ENCODE measurements at places on chromosomes 1 and 21.

GRCh38 chr1:157496121-157496526 lies 56.2 kb downstream of the FCRL5 start:
- DNase-seq, result peak; percentile 53

GRCh38 chr1:205589046-205589445 lies 42.8 kb downstream of the ELK4 start:
- DNase-seq, result no peak

DNA sequence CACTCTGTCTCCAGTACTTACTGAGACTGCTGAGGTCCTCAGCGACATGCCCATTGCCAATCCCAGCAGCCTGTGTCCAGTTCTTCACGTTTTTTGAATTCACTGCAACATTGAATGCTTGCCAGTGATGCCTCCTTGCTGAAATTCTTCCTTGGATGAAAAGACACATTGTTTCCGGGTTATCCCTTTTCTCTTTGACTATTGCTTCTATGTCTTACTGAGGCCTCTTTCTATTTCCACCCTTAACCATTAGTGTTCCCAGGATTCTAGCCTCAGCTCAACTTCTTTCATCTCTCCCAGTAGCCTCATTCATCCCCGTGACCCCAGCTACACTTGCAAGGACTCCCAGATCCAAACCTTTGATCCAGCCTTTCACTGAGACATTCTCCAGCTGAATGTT lies 46.5 kb upstream of the KIF26B start:
- no peak for DNase-seq

DNA sequence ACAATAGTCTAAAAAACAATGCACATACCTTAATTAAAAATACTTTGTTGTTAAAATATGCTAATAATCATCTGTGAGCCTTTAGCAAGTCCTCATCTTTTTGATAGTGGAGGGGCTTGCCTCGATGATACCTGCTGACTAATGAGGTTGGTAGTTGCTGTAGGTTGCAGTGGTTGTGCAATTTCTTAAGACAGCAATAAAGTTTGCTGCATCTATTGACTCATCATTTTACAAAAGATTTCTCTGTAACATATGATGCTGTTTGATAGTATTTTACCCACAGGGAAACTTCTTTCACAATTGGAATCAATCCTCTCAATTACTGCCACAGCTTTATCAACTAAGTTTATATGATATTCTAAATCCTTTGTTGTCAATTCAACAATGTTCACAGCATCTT lies 7.6 kb downstream of the C1orf87 start:
- no peak for DNase-seq

GRCh38 chr1:95659588-95659987 lies 425.6 kb downstream of the RWDD3 start:
- DNase-seq, result no peak

DNA sequence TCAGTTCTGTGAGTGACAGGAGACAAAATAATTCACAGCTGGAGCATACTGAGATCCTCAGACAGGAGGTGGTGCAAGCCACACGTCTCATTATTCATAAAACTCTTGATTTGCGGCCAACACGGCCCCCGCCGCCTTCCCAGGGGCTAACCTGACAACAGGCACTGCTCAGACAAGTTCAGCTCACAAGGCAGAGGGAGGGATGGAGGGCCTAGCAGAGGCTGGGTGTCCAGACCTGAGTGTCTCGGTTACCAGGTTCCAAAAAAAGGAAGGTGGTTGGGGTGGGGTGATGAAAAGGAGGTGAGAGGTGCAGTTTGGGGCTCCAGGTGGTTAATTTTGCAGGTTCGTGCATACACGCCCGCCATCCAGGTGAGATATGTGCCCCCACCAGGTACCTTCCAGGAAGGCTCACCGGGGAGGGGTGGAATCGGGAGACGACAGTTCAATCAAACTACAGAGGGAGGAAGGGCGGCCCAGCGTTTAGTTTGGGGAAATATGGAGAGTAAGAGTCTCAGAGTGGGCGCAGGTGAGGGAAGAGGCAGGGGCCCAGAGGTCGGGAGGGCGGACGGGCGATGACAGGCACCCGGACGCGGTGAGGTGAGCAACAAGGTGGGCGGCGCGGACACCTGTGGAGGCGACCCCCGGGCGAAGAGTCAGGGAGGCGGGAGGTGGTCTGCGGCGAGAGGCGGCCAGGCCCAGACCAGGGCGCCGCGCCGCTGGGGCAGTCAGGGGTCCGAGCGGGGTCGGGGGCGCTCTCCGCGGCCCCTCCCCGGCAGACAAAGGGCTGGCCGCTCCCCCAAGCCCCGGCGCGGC lies 629 bp downstream of the CTNNBIP1 start:
- DNase-seq, result peak; percentile 14

DNA sequence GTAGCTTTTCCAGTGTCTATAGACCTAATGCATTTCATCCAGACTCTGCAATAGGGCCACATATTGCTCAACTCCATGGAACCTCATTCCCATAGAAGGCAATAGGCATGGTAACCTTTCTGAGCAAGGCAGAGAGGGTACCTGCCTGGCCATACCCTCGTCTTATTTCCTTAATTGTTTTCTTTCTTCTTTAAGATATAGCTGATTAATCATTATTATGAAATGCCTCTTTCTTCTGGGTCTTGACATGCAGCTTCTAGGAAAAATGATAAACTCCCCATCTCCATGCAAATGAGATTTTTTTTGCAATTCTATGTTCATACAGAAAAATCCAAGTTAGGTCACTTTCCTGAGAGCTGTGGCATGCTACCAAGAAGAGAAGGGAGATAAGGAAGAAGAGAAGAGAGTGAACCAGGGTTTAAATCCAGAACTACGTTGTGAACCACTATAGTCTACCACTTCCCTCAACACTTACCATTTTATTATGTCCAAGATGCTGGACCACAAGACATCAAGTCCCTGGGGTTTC lies 33.0 kb upstream of the IL20 start:
- no peak for DNase-seq

DNA sequence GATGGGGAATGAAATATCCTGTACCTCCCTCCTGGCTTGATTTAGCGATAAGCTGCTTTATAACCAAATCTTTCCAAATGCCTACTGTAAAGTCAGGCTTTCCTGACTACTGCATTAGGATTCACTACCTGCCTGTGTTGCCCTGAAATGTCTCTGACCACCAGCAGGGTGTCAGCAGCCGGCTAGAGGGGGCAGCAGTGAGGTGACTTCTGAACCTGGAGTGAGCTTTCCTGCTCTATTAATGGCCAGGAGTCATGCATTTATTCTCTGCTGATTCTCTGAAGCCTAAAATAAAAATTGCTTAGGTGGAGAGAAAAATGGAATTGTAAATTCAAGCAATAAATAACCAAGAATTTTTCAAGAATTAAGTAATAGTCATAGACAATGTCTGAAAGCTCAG lies 2.5 kb downstream of the BACE2 start:
- no peak for DNase-seq

- DNase-seq, result no peak
Measured at GRCh38 chr21:41765973-41766882, 624 bp downstream of the RIPK4 start.

GRCh38 chr1:8348777-8349472 lies 31.0 kb downstream of the SLC45A1 start:
- peak; percentile 73 for DNase-seq

GRCh38 chr1:108749081-108749480 lies 2.6 kb downstream of the STXBP3 start:
- no peak for DNase-seq

- no peak for DNase-seq
Measured at GRCh38 chr1:75097654-75098053, 36.5 kb upstream of the LHX8 start.

DNA sequence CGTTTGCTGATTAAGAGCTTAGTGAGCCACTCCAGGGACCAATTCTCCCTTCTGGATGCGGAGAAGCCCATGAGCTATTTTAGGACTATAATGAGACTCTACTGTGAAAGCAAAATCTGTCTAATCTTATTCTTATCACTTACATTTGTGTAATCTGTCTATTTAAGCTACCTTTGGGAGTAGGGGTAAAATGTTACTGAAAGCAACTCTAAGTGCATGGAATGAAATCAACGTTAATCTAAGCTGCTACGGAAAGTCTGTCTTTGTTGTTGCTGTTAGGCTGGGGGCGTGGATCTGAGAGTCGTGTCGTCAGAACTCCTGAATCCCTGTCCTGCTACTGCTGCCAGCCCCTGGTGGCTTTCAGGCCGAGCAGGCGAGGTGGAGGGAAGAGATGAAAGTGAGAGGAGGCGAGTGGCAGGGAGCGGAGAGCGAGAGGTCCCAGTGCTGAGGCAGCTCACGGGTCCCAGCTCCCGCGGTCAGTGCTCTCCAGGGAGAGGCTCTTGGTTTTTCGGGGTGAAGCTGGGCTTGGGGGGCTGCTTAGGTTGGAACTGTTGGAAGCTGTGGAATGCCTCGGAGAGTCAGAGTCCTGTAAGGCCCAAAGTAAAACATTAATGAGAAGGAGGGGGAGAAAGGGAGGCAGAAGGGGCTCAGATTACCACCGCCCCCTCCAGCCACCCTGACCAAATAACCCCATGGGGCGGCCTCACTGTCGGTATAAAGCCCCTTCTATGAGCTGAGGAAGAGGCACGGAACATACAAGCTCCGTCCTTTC lies 53.9 kb downstream of the COQ8A start:
- DNase-seq, result no peak

DNA sequence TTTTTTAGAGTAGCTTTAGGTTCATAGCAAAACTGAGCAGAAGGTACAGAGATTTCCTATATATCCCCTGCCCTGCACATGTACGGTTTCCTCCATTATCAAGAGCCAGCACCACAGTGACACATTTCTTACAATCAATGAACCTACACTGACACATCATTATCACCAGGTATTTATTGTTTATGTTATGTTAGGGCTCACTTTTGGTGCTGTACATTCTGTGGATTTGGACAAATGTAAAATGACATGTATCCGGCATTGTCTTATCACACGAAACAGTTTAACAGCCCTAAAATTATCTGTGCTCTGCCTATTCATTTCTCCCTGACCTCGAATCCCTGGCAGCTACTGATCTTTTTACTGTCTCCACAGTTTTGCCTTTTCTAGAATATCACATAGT lies 93.7 kb upstream of the DPH5 start:
- no peak for DNase-seq

GRCh38 chr1:209227171-209227570 lies 356.3 kb upstream of the CAMK1G start:
- no peak for DNase-seq

DNA sequence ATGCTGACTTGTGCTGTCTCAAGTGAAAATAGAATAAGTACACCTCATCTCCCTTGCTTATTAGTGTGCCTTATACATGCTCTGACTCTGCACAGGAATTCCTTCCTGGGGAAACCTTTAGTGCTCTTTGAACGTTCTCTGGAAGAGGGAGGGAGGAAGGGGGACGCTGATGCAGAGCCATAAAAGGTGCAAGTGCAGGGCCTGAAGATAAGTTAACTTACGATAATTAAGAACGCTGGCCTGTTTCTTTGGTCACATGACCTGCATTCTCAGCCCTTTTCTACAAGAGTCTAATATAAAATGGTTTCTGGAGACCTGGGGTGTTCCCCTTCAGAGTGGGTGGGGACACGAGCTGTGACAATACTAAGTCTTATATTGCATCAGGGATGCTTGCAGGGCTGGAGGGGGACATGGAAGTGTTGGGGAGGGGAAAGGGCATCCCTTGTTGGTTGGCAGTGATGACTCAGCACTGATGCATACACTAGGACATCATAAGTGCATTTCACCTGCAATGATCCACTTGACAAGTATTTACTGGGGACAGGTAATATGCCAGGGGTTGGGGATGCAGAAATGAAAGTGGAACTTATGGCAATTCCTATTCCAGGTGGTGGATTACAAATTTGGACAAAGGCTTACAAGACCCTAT lies 26.3 kb upstream of the KIAA0040 start:
- DNase-seq, result no peak

- DNase-seq, result no peak
Measured at GRCh38 chr1:3139871-3140361, 70.9 kb downstream of the PRDM16 start.

All from CD4-positive, alpha-beta T cell treated with Interleukin-17A for 1 hour (primary cell).